ENCODE measurements at places on chromosomes 12 and 14. TPM values are rescaled to one million over a fixed set of nuclear protein-coding genes. Genes with fewer than 3 reads are reported as not detected.

- no peak for ATAC-seq
Observed at GRCh38 chr12:9794484-9795093, 32.7 kb upstream of the KLRF1 start.

GRCh38 chr12:52415870-52416750, 10.0 kb upstream of the KRT82 start:
- peak; percentile 66 for ATAC-seq

GRCh38 chr14:40694023-40694422, 912.7 kb upstream of the LRFN5 start:
- ATAC-seq = no peak

Gene TOX4
- total RNA-seq = 38.7 TPM

Gene C3AR1
- 0.14 TPM for total RNA-seq

GRCh38 chr12:53754633-53755264, 3.0 kb upstream of the CISTR start:
- peak; percentile 20 for ATAC-seq

DNA sequence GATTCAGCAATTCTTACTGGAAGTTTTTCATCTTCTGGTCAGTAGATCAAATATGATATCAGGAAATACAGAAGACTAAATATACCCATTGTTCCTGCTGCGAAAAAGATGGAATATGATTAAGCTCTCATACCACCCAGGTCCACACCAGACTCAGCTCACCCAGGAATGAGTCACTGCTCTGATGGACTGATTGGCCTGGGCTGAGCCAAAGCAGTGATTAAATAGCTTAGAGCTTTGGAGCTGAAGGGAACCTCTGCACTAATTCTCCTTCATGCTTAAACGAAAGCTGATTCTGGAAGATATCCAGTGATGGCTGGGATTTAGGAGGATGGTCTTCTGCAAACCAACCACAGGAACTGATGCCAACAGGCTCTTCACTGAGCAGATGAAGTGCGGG, 62.0 kb upstream of the SYT1 start:
- ATAC-seq = no peak

Gene GRIN2B
- 16.3 TPM for total RNA-seq

DNA sequence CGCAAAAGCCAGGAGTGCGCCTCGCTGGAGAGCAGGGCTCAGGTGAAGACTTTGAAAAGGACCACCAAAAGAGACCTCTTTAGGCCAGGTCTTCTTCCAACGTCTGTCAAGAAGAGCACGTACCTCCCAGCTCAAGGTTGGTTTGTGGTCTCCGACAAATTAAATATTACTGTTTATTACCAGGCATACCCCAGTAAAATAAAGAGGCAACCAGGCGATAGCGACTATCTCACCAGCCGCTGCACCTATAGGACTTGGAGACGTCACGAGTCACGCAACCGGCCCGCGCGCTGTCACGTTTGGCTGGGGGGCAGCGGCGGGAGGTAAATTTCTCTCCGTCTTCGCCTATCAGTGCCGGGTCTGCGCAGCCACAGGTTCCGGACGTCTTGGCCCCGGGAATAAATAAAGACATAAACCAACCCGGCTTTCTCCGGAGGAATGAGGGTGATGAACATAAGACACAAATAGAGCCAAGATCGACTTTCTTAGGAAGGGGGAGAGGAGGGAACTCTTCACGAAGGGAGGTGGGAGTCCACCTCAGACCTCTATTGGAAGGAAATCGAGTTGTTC, 2.0 kb upstream of the TBX5 start:
- no peak for ATAC-seq

- ATAC-seq = no peak
Observed at GRCh38 chr14:21921453-21921852, 247.8 kb upstream of the OR4E1 start.

Gene LRFN5
- total RNA-seq = 0.25 TPM

DNA sequence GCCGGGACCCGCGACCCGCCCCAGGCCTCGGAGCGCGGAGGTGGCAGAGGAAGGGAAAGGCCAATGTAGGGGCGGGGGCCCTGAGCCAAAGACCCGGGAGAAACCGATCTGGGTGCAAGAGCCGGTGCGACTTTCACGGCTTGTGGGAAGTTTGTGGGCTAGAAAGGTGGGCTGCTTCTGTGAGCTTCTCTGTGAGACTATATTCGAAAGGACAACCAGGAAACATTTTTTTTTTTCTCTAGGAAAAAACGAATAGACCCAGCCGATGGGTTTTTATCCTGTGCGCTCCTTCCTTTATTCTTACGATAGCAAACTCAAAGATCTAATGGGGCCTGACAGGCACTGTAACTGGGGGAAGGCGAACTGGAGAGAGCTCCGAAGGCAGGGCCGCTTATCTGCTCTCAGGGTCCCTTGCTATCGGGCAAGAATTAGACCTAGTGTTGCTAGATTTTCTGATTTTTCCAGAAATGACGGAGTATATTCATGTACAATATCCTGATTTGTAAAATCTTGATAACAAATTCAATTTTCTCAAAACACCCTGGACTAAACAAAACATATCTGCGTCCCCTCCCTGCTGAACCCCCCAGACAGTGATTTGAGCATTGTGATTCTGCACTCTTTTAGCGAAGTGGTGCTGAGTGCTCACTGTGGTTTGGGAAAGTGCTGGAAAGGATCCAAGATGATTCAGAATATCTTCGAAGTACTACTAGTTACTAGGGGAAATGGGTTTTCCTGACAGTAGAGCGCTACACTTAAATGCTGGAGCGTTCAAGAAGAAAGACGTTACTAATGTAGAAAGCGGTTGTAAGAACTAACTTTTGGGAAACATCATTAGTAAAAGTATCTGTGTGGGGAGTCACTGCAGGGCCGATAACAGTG, 563 bp upstream of the STXBP6 start:
- peak; percentile 26 for ATAC-seq

GRCh38 chr12:109461846-109462756, 15.0 kb downstream of the KCTD10 start:
- peak; percentile 68 for ATAC-seq

DNA sequence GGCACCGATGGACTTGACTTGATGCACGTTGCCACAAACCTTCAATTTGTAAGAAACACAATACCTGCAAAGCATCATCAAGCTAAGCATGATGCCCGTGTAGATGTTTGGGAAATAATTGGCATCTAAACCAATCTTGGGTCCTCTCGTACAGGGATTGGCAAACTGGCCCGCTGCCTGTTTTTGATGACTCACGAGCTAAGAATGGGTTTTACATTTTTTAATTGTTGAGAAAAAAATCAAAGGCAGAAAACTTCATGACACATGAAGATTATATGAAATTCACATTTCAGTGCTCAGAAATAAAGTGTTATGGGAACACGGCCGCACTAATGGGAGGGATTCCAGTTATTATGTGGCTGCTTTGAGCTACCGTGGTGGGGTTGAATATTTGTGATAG, 10.9 kb downstream of the MTA1 start:
- peak; percentile 57 for ATAC-seq

DNA sequence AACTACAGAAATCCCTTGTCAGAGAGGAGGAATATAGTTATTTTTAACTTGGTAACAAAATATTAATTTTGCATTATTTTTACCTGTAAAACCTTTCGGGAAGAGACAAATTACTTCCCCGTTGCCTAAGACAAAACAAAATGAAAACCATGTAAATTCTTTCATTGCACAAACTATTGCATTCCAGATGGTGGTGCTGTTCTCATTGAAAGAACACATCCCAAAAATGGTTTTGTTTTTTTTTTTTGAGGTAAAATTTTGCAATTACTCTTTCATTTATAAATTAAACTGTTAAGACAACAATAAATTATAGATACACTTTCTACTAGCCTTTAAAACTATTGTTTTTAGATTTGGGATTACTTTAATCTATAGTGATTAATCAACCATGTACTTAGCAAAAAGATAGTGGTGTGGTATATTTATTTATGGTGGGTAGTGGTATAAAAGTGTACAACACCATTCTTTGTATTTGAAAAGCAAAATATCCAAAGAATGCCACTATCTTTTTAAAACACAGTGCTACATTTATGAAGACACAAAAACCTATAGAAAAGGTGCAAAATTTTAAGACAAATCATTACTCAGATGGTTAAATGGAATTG, 115.5 kb downstream of the SLC38A1 start:
- no peak for ATAC-seq

Gene ADAM20
- total RNA-seq = 0.17 TPM

Measured in motor neuron (in vitro differentiated cells).